ENCODE measurements at places on chromosomes 12 and 14.

DNA sequence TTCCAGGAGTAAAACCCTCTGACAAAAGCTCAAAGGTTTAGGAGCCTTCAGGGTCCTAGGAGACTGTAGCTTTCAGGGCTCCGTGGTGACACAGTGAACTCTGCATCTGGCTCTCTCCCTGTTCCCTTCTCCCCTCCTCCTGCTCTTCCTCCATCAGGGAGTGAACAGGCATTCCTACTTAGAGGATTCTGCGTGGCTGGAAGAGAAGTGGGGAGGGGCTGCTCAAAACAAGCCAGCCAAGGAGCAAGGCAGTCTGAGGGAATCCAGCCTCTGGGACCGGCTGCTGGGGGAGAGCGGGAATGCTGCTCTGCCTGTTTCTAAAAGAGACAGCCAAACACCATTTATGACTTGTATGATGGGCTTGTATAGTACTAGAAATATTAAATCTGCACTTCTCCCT, 49.5 kb downstream of the RBMS2 start:
- DNase-seq, result no peak

GRCh38 chr12:53505555-53506449, 1.5 kb downstream of the NPFF start:
- no peak for DNase-seq

GRCh38 chr12:95887311-95887710, 28.6 kb downstream of the SNRPF start:
- no peak for DNase-seq

- no peak for DNase-seq
Measured at GRCh38 chr12:54075409-54075808, 21.8 kb downstream of the HOXC4 start.

GRCh38 chr12:38427442-38427841, 110.9 kb downstream of the ALG10B start:
- no peak for DNase-seq

All from astrocyte of the cerebellum (primary cell).